ENCODE measurements at places on chromosomes 3 and 15.

DNA sequence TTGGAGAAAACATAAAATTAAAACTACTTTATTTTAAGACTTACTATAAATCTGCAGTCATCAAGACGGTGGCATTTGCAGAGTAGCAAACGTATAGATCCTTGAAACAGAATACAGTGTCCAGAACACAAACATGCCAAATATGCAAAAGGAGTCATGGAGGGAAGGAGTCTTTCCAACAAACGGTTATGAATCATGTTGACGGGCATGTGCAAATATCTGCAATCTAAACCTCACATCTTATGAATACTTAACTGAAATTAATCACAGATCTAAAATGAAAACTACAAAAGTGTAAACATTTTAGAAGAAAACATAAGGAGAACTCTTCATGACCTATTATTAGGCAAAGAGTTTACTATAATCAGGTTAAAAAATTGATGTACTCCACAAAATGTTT, 69.4 kb downstream of the TFRC start:
- H3K27ac ChIP-seq = no peak overlapping the region
- H3K4me1 ChIP-seq = no peaks in the 10 kb centered on the region
- DNase-seq = no peak

DNA sequence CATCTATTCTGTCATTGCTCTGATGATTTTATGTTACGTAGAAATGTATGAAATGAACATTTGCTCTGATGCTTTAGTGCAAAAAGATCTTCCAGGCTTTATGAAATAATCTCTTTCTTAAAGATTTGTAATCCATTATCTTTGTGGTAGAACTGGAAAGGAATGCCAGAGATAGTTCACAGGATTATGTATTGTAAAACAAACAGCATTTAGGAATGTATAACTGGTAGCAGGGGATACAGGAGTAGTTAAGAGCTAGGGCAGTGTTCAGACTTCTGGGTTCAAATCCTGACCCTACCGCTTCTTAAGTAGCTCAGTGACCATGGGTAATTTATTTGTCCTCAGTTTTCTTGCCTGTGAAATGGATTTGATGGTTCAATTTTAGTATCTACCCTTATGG, 429.8 kb upstream of the TPM1 start:
- no peak for DNase-seq
- no peak overlapping the region for H3K4me3 ChIP-seq
- H3K27ac ChIP-seq = no peak overlapping the region
- no peaks in the 10 kb centered on the region for H3K4me1 ChIP-seq
- H3K36me3 ChIP-seq = no peaks in the 10 kb centered on the region

GRCh38 chr3:192881159-192881786, 36.4 kb downstream of the MB21D2 start:
- no peak for DNase-seq
- no peaks in the 10 kb centered on the region for H3K36me3 ChIP-seq

GRCh38 chr15:101697488-101697887, 26.8 kb downstream of the TARS3 start:
- no peak for DNase-seq
- no peak overlapping the region for H3K4me3 ChIP-seq
- peaks cover 44% of the 10 kb centered on the region for H3K36me3 ChIP-seq

DNA sequence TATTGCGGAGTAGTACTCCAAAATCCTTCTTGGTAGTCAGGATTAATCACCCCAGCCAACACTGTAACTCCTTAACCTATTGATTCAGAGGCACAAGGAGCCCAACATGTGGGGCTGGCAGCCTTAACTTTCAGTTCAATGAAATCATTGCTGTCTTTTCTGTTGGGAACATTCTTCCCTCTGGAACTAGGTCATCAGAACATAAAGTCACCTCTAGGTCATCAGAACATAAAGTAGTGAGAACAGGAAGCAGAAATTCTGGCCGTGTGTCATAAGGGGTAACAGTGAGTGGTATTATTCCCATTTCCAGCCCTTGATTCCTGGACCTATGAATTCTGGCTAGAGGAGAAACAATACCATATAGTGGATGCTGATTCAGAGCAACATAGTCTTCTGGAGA, 71.5 kb upstream of the TNIK start:
- no peaks in the 10 kb centered on the region for H3K36me3 ChIP-seq
- no peak overlapping the region for H3K4me3 ChIP-seq
- H3K27me3 ChIP-seq = no peaks in the 10 kb centered on the region
- H3K27ac ChIP-seq = no peak overlapping the region

DNA sequence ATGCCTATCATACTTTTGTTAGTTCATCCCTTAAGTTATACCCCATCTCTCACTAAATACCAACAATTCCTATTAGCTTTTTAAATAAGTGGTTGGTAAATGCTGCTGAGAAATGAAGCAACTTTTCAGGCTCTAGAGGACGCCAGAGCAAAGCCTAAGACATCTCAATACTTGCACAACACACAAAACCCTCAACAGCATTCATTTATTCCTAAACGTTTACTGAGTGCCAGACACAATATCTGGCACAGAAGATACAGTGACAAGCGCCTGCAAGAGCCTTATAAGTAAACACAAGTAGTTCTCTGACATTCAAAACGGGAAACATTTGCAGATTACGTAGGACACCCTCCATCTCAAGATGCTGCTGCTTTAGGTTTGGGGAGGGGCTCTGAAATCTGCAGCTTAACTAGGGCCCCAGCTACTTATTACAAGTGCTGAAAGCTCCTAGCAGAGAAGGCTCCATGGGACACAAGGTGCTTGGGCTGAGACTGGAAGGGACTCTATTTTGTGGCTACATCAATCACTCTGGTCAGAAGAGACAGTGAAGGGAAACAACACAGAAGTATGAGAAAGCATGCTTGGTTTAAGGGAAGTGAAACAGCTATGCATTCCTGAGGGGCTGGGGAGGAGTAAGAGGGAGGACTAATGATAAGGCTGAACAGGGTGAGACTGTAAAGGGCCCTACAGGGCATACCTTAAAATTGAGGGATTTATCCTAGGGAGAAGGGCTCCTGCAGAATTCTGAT, 311.3 kb downstream of the PLCL2 start:
- H3K27me3 ChIP-seq = no peaks in the 10 kb centered on the region
- no peaks in the 10 kb centered on the region for H3K4me1 ChIP-seq
- no peak for DNase-seq
- H3K36me3 ChIP-seq = no peaks in the 10 kb centered on the region
- H3K4me3 ChIP-seq = no peak overlapping the region

DNA sequence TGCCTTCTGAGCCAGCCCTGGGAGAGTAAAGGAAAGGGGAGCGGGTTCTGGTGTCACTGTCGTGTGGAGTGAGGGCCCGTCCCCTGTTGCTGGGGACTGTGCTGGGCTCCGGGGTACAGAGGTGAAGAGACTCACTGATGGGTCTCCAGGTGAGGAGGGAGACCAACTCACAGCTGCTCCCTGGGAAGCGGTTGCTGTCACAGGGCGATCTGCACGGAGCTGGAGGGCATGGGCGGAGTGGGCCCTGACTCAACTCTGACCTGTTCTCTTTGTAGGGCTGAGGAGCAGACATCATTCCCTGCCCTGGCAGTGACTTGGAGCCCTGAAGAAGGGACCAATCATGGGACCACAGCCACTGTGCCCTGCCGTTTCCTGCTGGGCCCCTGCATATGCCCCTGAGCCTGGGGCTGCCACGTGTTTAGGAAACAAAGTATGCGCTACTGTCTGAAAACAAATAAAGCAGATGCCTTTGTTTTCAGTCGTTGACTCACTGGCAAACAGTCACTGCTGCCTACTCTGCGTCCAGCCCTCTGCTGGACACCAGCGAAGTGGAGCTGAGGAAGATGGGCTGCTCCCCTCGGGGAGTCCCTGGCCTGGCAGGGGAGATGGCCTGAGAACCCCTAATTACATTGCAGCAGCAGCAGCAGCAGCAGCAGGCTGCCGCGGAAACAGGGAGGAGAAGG, 22.9 kb upstream of the PLXNA1 start:
- H3K4me1 ChIP-seq = no peaks in the 10 kb centered on the region
- no peak overlapping the region for H3K27ac ChIP-seq
- no peaks in the 10 kb centered on the region for H3K27me3 ChIP-seq
- peaks cover 3% of the 10 kb centered on the region for H3K36me3 ChIP-seq
- no peak overlapping the region for H3K4me3 ChIP-seq
- no peak for DNase-seq

DNA sequence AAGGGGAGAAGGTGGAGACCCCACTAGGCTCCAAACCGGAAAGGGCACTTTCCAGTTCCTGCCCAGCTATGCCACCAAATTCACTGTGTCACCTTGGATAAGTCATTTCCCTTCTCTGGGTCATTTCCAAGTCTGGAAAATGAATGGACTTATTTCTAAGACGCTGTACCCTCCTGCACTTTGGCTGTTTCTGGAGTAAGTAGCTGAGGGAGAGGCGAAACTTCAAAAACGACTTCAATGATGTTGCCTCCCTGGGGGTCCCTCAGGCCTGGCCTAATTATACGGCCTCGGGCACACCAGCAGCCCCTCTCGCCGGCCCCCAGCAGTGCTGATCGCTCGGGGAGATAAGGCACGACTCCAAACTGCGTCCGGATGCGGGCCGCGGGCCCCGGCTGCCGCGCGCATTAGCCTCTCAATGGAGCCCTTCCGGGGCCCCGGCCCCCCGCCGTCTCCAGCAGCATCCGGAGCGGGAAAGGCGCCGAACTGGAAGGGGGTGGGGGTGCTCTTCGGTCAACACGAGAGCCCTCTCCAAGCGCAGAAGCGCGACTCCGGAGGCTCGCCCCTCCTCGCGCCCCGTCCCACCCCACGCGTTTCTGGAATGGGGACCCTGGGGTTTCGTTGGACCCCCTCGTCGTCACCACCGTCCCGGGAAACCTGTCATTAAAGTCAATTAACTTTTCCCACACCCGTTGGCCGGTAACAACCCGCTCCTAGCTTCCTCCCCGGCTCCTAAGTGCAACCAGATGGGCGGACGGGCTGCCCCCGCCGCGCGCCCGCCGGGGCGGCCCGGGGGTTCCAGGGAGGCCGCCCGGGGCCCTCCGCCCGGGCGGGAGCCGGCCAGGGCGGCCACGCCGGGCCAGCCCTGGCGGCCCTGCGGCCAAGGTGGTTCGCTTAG, 4.8 kb downstream of the HES1 start:
- no peak overlapping the region for H3K4me3 ChIP-seq
- H3K36me3 ChIP-seq = no peaks in the 10 kb centered on the region
- peaks cover 18% of the 10 kb centered on the region for H3K27me3 ChIP-seq
- no peak overlapping the region for H3K27ac ChIP-seq
- no peak for DNase-seq
